Dermis lymphatic vessel endothelial cell (primary cell): ENCODE measurements at places on chromosomes 1 and 21. TPM values are rescaled to one million over a fixed set of nuclear protein-coding genes. Genes with fewer than 3 reads are reported as not detected.

NTNG1 gene
- not detected in 2 replicates for total RNA-seq

SEMA6C gene
- total RNA-seq: 2.2 and 4.2 TPM in 2 replicates

PLPP3 gene
- total RNA-seq: 31.0 and 73.9 TPM in 2 replicates

CRABP2 gene
- total RNA-seq: not detected in 2 replicates

SDF4 gene
- 79.1 and 94.0 TPM in 2 replicates for total RNA-seq

AMY2A gene
- total RNA-seq: not detected in 2 replicates

ANGPTL3 gene
- total RNA-seq: not detected in 2 replicates

ZNF683 gene
- not detected in 2 replicates for total RNA-seq

FOXD3 gene
- not detected in 2 replicates for total RNA-seq

RIT1 gene
- 42.5 and 46.3 TPM in 2 replicates for total RNA-seq

RYR2 gene
- total RNA-seq: 0.22 and 0.95 TPM in 2 replicates

LCE3E gene
- total RNA-seq: not detected in 2 replicates

CFHR3 gene
- not detected in 2 replicates for total RNA-seq

FCER1G gene
- total RNA-seq: 0.17 TPM in 1 of 2 replicates, not detected in the other

MUL1 gene
- 22.2 and 28.0 TPM in 2 replicates for total RNA-seq

OVAAL gene
- total RNA-seq: not detected in 2 replicates

TIE1 gene
- total RNA-seq: 962 and 1,146 TPM in 2 replicates

F13B gene
- not detected in 2 replicates for total RNA-seq

NBPF10 gene
- total RNA-seq: 0.22 and 0.77 TPM in 2 replicates

DIO1 gene
- not detected in 2 replicates for total RNA-seq

S100A5 gene
- total RNA-seq: 0.17 TPM in 1 of 2 replicates, not detected in the other

BGLAP gene
- total RNA-seq: 0.33 and 0.43 TPM in 2 replicates

OR2L5 gene
- total RNA-seq: not detected in 2 replicates

RGS4 gene
- total RNA-seq: 1.2 and 12.6 TPM in 2 replicates

OR10J1 gene
- not detected in 2 replicates for total RNA-seq

NCF2 gene
- total RNA-seq: under 0.01 TPM in 1 of 2 replicates, not detected in the other

CD46 gene
- 97.9 and 147 TPM in 2 replicates for total RNA-seq

ADORA1 gene
- not detected in 2 replicates for total RNA-seq

PTPRF gene
- total RNA-seq: 28.6 and 56.3 TPM in 2 replicates

ECE1 gene
- 118 and 124 TPM in 2 replicates for total RNA-seq

CAPN8 gene
- total RNA-seq: not detected in 2 replicates

LCE1E gene
- not detected in 2 replicates for total RNA-seq

OR2C3 gene
- not detected in 2 replicates for total RNA-seq

ILDR2 gene
- total RNA-seq: under 0.01 TPM in 1 of 2 replicates, not detected in the other
